ENCODE measurements at places on chromosomes 7 and 10.

- no peak for DNase-seq
Observed at GRCh38 chr10:120505056-120505455, 48.0 kb downstream of the PLPP4 start.

- DNase-seq: no peak
Observed at GRCh38 chr10:103745341-103746247, 109.8 kb downstream of the SH3PXD2A start.

GRCh38 chr10:69057261-69057950 lies 30.5 kb upstream of the SRGN start:
- no peak for DNase-seq

DNA sequence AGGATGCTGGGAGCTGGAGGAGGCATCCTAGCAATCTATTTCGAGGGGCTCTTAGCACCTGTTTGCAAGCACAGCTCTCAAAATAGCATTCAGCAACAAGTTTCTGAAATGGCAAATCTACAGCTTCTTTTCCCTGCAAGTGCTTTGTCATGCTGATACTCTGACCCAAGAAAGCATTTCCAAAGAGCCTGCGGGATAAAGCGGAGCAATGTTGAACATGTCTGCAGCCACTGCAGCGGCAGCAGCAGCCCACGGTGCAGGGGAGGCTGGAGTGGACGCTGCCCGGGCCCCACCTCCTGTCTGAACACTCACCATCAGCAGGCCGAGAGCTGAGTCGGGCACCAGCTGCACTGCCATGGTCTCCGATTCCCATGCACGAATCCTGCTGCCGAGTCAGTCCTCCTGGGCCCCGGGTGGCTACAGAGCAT lies 964 bp downstream of the FRMD4A start:
- no peak for DNase-seq

- DNase-seq: no peak
Observed at GRCh38 chr10:117677890-117678500, 135.4 kb downstream of the EMX2 start.

DNA sequence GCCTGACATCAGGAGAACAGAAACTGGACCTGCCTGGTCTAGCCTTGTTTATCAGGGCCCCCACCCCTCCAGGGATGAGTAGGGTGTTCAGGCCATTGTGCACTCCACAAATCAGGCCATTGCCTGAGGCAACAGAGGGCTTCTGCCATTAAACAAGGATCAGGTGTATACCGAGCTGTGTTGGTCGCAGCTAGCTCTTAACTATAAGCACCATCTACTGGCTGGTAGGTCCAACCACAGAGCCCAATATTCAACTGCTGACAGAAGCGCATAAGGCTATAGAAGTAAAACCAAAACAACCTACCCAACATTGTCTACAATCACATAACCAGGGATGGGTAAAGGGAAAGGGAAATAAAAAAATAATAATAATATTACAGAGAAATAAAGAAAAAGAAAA lies 451.7 kb upstream of the TEX47 start:
- no peak for DNase-seq

DNA sequence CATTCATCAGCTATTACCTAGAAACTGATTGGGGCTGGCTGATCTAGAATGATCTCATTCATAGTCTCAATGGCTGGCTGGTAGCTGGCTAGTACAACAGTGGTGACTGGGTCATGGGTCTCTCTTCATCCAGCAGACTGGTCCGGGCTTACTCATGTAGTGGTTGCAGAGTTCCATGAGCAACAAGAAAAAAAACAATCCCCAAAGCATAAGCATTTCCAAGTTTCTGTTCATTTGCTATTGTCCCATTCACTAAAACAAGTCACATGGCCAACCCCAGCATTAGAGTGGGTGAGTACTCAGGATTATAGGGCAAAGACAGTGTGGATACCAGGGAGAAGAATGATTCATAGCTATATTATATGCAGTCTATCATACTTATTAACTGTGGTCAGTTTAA lies 85.2 kb upstream of the SEMA3C start:
- no peak for DNase-seq

DNA sequence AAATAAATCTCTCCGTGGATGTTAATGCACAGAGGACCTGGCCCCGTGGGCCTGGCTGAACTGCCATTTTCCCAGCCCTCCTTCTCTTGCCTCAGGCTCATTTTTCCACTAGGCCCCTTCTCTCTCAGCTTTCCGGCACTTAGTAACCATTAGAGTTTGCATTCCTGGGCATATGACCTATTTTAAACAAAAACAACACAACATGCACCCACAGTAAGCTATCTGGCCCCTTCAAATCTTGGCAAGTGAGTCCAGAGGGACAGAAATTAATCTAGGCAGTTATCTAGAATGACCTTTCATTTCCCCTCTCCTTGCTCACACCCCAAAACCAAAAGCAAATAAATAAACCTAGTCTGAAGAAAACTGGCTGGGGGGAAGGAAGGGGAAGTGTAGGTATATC lies 11.7 kb downstream of the FBXW4 start:
- DNase-seq: no peak

DNA sequence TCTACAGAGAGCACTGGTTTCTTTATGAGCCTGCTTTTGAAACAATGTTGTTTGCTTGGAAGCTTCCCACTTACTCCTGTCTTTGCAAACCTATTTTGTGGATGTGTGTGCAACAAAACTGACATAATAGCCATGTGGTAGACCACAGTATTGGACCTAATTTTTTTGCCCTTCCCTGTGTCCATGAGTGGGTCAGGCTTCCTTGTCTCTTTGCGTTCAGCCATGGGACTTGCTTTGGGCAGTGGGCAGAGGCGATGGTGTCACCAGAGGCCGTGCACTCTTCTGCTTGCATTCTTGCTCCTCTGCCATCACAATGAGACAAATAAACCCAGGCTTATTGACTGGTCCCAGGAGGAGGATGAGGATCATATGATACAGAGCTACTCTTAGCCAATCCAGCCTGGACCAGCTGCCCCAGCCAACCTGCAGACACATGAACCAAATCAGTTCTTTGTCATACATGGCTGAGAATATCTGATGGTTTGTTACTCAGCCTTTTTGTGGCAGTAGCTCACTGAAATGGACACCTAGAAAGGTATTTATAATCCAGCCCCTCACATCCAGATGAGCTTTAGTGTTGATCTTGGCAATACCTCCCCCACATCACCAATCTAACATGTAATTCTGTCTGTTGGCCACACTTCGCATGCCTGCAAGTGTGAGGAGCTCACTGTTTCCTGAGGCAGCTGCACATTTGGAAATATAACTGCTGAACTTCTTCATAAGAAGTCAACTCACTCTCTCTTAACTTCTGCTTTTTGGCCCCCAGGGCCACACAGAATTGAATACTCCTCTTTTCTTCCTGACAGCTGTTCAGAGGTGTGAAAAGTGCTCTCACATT lies 427.8 kb upstream of the ZMIZ1 start:
- DNase-seq: no peak

Data from NCI-H2081 (cell line).